ENCODE measurements at places on chromosomes 7 and 10.

- DNase-seq: no peak
Measured at GRCh38 chr10:119503821-119504220, 38.7 kb downstream of the RGS10 start.

DNA sequence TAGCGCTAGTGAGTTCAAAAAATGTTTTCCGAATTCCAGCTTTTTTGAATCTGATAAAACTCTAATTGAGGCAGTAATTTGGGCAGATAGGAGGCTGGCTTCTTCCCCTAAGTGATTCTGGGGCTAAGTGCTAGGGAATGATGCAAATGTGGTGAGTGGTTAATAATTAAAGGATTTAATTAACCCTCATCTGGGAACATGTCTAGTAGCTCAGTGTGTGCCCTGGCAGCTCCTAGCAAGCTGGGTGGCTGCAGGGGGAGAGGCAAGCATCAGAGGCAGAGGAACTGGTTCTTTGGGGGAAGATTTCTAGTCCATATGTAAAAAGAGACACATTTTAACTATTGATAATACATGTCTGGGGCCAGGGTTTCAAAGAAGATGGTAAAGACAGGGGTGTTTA, 354.5 kb downstream of the WDR11 start:
- no peak for DNase-seq

GRCh38 chr10:101031796-101032636, 982 bp downstream of the SFXN3 start:
- DNase-seq: peak; percentile 46

DNA sequence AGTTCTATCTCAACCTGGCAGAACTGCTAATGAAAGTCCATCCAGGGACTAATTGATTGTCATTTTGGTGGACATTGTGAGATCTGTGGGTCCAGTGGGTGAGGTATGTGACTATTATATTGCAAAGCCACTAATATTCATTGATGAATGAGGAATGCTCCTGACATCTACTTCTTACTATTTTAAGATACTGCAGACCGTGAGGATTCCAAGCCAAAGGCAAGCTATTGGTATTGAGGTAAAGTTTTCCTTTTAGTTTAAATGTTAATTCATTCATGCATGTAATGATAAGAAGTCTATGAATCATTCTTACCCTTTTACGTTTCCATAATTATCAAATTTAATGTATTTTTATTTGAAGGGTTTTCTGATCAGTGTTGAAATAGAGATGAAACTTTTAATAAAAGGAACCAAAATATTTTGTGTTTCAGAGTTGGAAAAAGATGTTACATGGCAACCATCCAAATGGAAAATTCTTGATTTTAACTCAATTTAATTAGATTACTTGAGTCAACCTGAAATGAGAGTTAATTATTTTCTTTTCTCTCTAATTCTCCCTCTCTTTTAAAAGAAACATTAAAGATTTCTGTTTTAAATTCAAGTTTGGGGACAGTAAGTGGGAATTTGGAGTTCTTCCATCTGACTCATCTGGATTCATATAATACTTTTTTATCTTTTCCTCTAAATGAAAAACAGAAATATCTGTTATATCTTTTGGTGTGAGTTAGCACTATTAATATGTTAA, 39.6 kb downstream of the NUP205 start:
- DNase-seq: no peak

DNA sequence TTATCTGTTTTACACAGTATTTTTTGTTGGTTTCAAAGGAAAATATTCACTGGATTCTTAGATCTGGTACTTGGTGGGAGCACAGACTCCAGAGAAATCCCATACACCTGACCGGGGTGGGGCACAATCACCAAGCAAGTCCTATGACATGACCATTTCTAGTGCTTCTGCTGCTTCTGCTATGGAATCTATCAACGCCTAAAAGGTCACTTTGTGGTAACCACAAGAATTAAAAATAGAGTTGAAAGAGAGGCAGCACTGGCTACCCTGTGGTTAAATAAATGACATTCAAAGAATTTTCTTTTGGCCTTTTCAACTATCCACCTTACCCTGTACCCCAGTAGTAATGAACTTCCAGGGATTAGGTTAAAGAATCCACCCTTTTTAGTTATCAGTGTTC, 329.9 kb upstream of the VWC2 start:
- DNase-seq: no peak

- no peak for DNase-seq
Measured at GRCh38 chr7:3754493-3755341, 453.7 kb downstream of the SDK1 start.

DNA sequence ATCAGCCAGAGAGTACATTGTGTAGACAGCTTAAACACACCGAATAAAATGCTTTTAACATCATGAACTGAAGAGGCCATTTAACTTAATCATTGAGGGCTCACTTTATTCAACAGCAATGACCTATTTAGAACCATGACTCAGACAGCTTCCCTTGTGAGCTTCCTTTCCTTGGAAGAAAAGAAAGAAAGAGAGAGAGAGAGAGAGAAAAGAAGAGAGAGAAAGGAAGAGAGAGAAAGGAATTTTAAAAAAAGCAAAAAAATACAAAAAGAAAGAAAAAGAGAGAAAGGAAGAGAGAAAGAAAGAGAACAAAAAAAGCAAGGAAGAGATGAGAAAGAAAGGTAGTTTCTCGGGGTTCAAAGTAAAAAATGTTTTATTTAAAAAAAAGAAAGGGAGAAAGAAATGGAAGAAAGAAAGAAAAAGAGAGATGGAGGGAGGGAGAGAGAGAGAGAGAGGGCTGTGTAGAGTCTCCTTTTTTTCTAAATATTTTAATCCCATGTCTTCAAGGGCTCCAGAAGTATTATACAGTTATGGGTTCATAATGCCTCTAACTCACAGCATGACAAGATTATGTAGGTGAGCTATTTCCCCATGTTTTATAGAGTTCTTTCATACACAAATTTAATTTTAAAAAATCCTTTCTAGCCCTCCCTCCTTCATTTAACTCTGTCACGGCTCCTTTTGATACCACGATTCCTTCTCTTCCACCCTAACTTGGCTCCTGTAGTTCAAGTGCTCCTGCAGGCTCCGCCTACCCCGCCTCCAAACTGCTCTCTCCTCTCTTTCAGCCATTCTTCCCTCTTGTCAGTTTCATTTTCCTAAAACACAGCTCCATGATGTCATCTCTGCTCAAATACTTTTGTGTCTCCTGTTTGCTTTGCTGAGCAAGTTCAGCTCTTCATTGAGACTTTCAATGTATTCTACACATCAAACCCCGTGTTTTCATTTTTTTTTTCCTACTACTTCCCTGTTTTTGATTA, 85.5 kb downstream of the PRTFDC1 start:
- no peak for DNase-seq

- no peak for DNase-seq
Measured at GRCh38 chr10:14608381-14609001, 166.2 kb downstream of the FAM107B start.

GRCh38 chr10:6427357-6427959, 152.6 kb downstream of the PRKCQ start:
- no peak for DNase-seq

GRCh38 chr10:75876710-75877109, 445.3 kb downstream of the LRMDA start:
- no peak for DNase-seq

DNA sequence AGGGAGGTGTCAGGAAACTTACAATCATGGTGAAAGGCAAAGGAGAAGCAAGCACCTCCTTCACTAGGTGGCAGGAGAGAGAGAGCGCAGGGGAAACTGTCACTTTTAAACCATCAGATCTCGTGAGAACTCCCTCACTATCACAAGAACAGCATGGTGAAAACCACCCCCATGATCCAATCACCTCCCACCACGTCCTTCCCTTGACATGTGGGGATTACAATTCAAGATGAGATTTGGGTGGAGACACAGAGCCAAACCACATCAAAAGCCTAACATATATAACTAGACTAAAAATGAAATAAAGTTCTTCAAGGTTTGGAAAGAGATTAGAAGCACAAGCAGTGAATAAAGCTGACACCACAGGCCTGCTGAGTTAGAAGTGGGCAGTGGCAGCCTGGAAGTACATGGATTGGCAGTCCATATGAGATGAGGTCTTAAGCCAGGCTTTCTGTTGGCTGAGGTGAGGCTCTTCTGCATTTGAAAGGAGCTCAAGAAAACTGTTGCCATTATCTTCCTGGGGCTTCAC, 96.4 kb upstream of the MDFIC start:
- no peak for DNase-seq

DNA sequence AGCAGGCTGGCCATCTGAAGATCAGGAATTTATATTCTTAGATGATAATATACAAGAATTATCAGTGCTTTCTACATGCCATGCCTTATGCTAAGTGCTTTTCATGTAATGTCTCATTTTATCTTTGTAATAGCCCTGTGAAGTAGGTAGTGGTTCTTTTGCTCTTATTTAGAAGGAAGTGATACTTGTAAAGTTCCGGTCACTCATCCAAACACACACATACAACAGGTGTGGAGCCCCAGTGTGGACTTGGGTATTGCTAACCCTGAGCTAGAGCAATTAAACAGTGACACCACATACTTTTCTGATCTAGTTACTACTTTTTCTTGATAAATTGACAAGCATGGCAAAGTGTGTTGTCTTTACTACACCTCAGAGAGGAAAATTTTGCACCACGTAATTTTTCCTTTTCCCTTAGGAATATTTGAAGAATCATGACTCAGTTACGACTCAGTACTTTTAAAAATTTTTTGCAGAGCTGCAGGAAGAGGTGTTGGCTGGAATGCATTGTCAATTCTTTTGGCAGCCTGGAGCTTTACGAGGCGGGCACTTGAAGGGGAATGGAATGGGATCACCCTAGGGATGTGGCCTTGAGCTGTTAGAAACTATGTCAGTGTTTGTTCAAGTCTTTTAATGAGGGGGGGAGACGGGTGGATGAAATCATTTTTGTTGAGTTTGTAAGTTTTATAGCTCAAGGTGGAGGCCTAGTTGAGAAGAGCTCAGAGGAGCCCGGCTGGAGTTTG, 212.5 kb upstream of the CELF2 start:
- no peak for DNase-seq

- DNase-seq: no peak
Measured at GRCh38 chr7:78787854-78788253, 665.6 kb downstream of the MAGI2 start.

GRCh38 chr10:71799112-71799511, 25.8 kb upstream of the VSIR start:
- DNase-seq: no peak

DNA sequence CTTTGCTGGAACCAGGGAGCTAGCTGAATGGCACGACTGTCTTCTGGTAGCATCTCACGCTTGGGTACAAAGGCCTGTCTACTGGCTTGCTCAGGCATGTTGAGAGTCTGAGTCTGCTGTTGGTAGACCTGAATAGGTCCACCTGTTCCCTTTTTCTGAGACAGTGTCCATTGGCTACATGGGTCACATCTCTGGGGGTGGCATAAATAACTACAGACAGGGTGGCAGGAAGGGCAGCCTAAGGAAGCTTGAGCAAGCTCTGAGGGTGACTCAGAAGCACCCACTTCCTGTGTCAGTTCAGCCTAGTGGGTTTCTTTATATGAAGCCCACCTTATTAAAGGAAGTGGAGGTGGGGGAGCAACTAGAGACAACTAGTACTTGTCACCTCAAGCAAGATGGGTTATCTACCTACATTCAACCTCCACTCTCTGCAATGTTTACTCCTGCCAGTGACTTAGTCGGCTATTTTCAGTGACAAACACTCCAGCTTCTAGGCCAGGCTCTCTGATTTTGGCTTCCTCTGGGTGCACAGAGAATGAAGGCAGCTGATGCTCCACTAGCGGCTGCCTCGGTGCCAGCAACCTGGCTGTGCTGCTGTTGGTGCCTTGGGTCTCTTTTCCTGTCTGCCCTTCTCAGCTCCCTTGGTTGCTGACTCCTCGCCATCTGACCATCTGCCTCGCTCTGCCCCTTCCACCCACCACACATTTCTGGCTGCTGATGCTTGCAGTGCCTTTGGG, 5.7 kb upstream of the ZYX start:
- DNase-seq: no peak

DNA sequence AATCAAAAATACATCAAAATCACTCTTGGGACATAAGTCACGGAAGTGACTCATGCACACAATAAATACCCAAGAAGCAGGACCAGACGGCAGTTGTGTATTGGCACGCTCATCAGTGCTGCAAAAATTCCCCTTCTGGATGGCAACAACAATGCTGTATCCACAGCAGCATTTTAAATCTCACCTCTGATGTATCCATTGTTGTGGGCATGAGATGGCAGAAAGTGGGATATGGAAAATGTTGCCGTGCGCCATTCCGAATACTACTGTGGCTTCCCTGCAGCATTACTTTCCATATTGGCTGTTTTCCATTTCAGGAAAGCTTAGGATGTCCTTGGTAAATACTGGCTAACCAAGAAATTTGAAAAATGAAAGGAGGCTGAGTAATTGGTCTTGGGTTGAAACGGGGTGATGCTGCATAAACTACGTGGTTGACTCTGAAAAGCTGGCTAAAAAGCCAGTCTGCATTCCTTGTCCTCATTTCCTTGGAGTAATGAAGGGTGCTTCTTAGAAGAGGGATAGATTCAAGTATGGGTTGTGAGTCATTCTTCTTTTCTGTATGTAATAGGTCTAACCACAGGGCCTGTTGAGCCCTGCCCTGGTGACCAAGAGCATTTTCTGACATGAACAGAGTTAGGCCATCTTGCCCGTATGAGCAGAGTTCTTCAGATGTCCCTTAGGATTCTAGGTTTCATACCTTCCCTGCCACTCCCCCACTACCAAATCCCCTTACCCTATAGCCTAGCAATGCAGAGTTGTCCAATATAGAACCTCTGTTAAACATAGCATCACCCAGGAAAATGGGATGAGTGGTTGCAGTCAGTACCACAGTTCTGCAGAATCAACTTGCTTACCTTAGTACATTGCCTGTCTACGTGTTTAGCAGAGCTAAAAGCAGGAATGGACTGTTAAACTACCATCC, 36.3 kb upstream of the TOMM7 start:
- no peak for DNase-seq

GRCh38 chr10:69838853-69839252, 37.1 kb downstream of the COL13A1 start:
- no peak for DNase-seq

All from stimulated activated CD4-positive, alpha-beta T cell treated with anti-CD3 and anti-CD28 coated beads, Interleukin-1b, Interleukin-23, amount 100 ng/mL, for 1 hour (primary cell).